ENCODE measurements at places on chromosomes 6 and 20. TPM values are rescaled to one million over a fixed set of nuclear protein-coding genes. Genes with fewer than 3 reads are reported as not detected.

DNA sequence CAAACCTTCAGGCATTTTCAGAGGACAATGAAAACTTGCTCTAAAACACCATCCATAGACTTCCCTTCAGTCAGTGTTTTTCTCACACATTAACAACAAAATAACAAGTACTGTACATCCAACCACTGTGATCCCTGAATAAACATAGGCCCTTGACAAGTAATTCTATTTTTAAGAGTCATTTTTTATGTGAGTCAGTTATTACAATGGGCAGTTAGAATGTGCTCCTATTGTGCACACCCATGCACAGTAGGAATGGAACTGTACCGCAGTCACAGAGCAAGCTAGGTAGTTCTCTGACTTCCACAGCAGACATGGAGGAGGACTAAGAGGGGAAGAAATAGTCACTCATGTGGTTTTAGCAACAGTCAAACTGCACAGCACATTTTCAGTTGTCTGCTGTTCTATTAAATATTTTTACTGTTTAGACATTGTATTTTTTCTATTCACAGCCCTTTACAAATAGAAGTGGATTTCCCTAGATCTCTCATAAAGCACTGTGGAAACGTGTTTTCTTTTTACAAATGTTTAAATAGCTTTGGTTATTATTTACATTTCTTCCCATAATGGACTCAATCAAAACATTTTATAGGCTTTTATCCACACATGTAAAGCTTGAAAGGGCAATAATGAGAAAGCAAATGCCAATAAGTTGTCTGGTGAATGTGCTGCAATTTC is 100.4 kb downstream of the JAG1 start:
- no peak for DNase-seq

DNA sequence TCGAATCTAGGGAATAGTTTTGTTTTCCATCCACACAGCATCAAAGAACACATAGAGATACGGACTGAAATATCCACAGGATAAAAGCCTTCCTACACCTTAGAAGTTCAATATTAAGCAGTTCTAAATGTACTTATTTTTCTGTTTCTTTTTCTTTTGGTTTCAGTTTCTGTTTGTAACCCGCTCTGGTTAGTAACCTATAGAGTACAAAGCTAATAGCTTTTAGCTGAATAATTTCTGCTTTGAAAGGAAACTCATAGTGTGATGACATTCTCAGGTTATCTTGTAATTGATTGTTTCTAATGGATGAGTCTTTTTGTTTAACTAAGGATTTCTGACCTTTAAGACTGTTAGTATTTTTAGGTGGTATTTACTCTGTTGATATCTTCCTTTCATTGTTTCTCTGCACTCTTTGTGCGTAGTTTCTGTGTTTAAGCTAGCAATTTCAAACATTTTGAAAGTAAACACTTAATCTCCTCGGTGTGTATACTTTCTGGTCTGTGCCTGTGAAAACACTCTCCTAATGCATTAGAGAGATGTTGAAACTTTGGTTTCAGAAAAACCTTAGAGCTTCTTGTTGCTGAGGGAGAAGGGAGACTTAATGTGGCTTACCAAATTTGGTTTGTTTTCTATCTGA is 385.5 kb downstream of the HDGFL1 start:
- no peak for DNase-seq

DNA sequence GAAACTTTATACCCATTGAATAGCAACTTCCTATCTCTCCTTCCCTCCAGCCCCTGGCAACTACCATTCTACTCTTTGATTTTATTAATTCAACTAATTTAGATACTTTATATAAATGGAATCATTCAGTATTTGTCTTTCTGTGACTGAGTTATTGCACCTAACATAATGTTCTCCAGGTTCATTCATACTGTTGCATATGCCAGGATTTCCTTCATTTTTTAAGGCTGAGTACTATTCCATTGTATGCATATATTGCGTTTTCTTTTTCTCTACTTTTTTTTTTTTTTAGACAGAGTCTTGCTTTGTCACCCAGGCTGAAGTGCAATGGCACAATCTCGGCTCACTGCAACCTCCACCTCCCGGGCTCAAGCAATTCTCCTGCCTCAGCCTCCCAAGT is 49.5 kb upstream of the BEND6 start:
- no peak for DNase-seq

DNA sequence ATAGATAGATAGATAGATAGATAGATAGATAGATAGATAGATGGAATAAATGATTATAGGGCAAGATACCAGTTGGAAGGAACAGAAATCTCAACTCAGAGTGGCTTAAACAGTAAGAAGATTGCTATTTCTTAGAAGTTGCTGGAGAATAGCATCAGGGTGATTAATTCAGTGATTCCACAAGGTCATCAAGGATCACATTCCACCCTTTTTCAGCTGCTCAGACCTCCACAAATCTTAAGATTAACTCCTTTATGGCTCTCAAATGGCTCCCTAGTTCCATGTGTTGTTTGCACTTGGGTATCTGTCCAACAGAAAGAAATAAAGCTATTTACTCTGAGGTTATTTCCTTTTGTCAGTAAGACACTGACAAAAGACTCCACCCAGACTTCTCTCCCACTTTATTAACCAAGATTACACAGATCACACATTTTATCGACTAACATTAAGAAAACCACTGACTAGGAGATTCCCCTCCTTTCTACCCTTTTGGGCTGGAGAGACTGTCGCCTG is 68.3 kb upstream of the KIF16B start:
- no peak for DNase-seq

GRCh38 chr6:134389129-134389528 is 71.2 kb upstream of the SGK1 start:
- no peak for DNase-seq

- peak; percentile 23 for DNase-seq
Observed at GRCh38 chr20:23047738-23048214, 1.7 kb downstream of the THBD start.

- DNase-seq = no peak
Observed at GRCh38 chr6:42404484-42404883, 47.2 kb downstream of the TRERF1 start.

DNA sequence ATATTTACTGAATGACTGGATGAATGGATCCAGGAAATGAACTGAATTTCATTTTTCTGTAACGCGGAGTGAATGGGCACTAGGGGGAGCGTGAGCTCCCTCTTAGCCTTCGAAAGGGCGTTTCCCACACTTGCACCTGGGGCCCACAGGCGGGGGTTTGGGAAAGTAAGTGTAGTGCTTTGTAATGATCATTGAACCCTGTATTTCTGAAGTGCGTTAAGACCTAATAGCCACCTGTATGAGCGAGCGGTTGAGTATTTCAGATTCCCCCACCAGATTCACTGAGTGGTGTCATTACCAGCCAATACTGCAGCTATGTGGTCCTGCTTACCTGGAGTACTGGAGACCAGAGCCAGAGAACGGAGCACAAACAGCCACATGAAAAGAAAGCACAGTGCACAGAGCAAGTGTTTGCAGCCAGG is 10.5 kb downstream of the SYTL3 start:
- DNase-seq = no peak

GRCh38 chr20:45176526-45177267 is 2.0 kb downstream of the PI3 start:
- DNase-seq = no peak

- no peak for DNase-seq
Observed at GRCh38 chr20:10565191-10565921, 108.4 kb downstream of the JAG1 start.

DNA sequence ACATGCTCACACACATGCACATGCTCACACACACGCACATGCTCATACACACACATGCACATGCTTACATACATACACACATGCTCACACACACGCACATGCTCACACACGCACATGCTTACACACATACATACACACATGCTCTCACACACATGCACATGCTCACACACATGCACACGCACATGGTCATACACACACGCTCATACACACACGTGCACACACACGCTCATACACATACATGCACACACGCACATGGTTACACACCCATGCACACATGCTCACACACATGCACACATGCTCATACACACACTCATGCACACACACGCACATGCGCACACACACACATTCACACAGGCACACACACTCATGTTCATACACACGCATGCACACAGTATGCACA is 20.8 kb upstream of the RPS6KA2 start:
- no peak for DNase-seq

DNA sequence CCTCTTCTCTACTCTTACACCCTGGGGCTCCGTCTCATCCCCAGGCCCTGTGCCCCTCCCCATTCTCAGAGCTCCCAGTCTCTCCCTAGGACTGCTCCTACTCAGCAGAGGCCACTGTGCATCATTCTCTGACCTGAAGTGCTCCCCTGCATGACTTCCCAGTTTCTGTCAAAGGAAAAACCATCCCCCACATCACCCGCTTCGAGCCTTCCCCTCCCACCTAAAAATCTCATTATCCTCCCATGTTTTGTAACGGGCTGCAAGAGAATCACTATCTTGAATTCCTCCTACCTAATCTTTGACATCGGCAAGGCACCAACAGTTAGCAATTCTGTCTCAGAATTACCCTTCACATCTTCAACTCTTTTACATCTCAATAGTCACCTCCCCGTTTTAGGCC is 463.0 kb downstream of the PRKN start:
- no peak for DNase-seq

- peak; percentile 69 for DNase-seq
Observed at GRCh38 chr20:561437-562231, 18.0 kb upstream of the CSNK2A1 start.

DNA sequence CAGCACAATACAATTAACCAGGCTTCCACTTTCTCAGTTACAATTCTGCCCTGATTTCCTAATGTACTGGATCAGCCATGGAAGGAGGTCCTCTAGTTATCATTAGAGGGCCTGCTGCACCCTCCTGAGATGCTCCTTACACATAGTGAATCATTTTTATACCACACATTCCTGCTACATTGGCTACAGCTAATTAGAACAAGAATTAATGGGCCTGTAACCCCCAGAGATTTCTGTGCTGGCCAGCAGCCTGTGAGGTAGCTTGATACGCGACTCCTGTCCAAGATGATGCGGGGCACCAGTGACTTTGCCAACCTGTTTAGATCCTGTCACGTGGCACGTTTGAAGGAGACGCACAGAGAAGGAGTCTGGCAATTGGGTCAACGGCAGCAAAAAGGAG is 422.8 kb downstream of the EPM2A start:
- no peak for DNase-seq

DNA sequence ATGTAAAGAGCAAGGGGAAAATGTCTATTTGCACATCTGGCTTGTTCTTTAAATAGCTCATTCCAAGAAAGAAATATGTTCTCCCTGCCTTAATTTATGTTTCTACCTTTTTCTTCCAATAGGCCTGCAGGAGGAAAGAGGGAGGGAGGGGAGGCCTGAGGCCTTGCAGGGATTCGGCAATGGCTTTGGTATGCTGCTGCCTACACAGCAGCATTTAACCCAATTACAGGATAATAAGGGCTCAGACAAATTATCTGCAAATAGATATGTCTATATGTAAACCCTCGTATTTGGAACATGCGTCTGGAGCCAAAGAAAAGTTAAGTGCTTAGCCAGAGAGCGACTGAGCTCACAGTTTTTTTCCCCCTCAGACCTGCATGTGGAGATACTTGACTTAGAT is 277.2 kb downstream of the CDC5L start:
- no peak for DNase-seq

GRCh38 chr6:170439366-170440361 is 113.4 kb downstream of the PSMB1 start:
- DNase-seq = no peak

DNA sequence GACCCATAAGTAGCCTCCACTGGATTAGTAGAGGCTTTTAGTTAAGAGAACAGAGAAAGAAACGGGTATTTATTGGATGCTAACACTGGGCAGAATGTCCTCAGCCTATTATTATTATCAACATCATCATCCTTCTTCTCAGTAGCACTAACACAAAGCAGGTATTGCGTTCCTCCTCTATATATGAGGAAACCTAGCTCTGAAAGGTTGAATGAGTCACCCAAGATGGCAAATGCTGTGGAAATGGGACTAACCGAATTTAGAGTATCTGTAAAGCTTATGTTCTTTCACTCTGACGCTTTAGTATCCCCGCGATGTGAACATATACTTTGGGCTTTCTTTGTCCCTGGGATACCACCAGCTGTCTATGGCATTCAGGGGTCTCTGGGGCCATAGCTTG is 77.0 kb downstream of the ADTRP start:
- no peak for DNase-seq

GRCh38 chr6:52416629-52417151 is 3.5 kb upstream of the EFHC1 start:
- peak; percentile 48 for DNase-seq

GRCh38 chr6:2909718-2910117 is 6.6 kb upstream of the SERPINB9 start:
- DNase-seq = no peak

DNA sequence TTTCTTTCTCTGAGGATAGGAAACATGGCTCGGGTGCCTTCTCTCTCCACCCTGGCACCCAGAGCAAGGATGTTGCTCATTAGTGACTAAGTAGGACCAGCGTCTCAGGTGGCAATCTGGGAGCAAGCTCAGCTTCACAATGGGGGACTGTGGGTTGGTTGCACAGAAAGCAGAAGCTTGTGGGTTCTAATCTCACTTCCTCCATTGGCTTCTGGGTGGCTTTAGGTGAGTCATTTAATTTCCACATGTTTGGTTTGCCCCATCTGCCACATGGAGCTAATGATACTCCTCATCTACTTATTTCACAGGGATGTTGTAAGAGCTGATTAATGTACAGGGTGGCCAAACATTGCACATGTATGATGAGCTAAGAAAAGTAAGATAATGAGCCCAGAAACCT is 54.8 kb upstream of the AKIRIN2 start:
- no peak for DNase-seq

GRCh38 chr6:166764473-166765233 is 137.6 kb upstream of the RPS6KA2 start:
- no peak for DNase-seq

DNA sequence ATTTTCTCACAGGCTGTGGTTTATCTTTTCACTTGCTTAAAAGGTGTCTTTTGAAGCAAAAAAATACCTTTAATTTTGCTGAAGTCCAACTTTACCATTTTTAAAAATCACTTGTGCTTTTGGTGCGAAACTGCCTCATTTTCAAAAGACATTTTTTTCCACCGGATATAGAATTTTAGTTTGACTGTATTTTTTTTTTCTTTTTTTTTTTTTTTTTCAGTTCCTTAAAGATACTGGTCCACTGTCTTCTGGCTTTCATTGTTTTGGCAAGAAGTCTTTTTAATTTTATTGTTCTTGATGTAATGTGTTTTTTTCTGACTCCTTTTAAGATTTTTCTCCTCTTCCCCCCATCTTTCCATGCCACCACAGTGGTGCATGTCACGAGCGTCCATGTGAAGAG is 198.2 kb downstream of the ARID1B start:
- DNase-seq = no peak

DNA sequence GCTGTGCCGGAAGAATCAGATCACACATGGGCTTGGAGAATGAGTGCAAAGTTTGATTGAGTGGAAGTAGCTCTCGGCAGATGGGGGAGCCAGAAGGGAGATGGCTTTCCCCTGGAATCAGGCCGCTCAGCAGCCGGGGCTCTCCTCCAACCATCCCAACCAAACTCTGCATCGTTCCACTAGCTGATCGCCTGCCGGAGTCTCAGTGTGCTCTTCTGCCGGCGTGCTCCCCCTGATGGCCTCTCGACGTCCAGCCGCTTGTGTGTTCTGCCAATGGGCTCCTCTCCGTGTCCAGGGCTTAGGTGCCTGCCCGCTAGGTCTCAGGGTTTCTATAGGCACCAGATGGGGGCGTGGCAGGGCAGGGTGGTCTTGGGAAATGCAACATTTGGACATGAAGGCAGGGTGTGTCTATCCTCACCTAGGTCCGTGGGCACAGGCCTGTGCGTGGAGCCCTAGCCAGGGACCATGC is 4.9 kb upstream of the BIRC7 start:
- DNase-seq = peak; percentile 38

Gene ID4
- 7.0 TPM for total RNA-seq

Gene TFEB
- total RNA-seq = 41.7 TPM

Gene WFDC12
- total RNA-seq = not detected

Gene COL20A1
- 0.14 TPM for total RNA-seq

Gene BMP2
- total RNA-seq = 55.8 TPM

Data from mucosa of gallbladder (tissue), 1 donor.